ENCODE measurements at places on chromosomes 4 and X. TPM values are rescaled to one million over a fixed set of nuclear protein-coding genes. Genes with fewer than 3 reads are reported as not detected.
A peak's percentile ranks its signal among the peaks of the same experiment; 100 is the strongest.

- no peak for DNase-seq
These were observed 584.2 kb upstream of the PCDH10 start for GRCh38 chr4:132564920-132565319.

- DNase-seq: no peak
These were observed 22.7 kb upstream of the TMPRSS11F start for GRCh38 chr4:68152411-68152810.

- no peak for DNase-seq
These were observed 2747.1 kb downstream of the PCDH7 start for GRCh38 chr4:33467291-33467690.

DNA sequence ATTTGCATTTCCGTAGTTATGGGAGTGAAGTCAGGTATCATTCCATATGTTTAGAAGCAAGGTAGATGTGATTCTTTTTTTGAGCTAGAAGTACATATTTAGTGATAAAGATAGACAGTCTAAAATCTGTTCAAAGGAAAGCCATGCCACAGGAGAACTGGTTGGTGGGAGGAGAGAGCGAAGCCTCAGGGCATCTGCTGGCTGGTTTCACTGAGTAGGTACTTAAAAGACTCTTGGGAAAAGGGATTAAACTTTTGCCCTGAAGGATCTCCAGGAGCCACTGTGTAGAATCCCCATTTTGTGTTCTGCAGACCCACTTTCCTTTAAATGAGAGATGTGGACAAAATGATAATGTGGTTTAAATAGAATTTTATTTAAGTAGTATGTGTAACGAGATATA is 89.6 kb downstream of the SHROOM2 start:
- DNase-seq: no peak

DNA sequence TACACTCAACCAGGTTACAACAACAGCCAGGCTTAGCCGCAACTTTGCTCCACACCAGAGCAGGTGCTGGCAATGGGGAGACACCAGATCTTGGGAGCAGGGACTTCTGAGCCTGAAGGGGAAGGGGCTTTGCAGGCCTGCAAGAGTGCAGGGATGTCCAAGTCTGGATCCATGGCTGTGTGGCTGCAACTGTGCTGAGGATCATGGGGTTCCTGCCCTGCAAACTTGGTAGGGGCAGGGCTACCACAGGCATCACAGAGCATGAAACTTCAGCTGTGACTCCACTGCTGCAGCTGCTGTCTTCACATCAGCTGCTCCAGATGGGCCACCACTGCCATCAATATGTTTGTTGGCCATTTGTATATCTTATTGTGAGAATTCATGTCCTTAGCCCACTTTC is 340.4 kb downstream of the FSTL5 start:
- DNase-seq: no peak

GRCh38 chrX:25017667-25018247 is 2.0 kb upstream of the ARX start:
- DNase-seq: no peak

DNA sequence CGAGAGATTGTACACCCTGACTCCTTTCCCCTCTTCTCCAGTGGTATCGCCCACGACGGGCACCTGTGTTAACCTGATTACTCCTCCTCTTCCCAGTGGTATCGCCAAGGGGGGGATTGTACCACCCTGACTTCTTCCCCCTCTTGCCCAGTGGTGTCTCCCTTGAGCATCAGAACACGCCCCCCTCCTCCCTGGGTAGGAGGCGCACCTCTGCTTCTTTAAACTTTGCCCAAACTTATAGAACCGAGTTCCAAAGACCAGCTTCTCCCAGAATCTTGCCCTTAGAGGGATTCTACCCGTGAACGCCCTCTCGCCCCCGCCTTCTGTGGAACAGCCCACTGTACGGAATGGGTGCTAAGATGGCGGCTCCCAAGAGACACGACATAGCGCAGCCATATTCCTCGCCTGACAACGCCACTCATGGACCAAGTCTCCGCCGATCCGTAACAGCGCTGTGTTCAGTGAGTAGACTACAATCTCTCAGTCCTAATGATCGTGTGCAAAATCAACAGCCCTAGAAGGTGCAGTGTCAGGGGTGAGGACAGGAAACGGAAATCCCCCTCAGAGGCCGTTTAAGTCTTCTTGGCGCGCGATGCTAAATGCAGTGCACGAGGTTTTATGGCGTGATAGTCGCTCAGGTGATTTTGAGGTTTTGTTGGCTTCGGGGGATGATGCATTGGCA is 4.2 kb upstream of the ZNF157 start:
- peak; percentile 74 for DNase-seq

DNA sequence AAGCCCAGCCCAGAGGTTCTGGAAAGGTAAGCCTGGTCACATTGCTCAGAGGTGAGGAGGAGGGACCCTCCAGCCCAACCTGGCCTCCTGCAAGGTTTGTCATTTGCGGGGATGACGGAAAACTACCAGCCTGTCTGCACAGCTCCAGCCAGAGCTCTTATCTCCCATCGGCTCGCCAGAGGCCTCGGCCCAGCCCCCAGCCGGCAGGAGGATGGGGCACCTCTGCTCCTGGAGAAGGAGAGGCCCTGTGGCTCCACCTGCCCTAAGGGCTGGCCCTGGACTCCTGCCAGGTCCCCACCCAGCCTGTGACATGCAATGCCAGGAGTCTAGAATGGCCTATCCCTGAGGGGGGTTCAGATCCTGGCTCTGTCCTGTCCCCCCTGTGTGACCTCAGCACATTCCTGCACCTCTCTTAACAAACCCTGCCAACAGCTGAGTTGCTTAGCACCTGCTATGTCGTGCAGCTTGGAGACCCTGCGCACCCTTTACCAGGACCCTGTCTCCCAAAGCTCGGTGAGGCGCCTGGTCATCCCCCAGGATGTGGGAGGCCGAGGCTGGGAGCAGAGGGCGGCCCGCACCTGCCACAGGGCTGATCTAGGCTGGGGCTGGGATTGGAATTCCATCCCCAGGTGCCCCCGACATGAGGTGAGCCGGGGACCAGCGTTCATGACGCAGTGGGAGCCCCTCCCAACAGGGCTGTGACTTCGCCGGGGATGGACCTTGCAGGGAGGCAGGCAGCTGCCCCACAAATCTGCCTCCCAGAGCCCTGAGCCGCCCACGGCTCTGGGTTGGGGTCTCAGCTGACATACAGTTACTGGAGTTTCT is 14.4 kb downstream of the ADRA2C start:
- no peak for DNase-seq

GRCh38 chr4:145936997-145937901 is 1.4 kb downstream of the ZNF827 start:
- peak; percentile 80 for DNase-seq

GRCh38 chr4:77153006-77153405 is 4.0 kb upstream of the CCNG2 start:
- no peak for DNase-seq

- no peak for DNase-seq
These were observed 441.1 kb downstream of the KCNIP4 start for GRCh38 chr4:21507439-21507838.

GRCh38 chr4:35695421-35695820 is 548.9 kb downstream of the ARAP2 start:
- no peak for DNase-seq

- DNase-seq: no peak
These were observed 218.9 kb upstream of the PPP1R2C start for GRCh38 chrX:42996861-42997260.

DNA sequence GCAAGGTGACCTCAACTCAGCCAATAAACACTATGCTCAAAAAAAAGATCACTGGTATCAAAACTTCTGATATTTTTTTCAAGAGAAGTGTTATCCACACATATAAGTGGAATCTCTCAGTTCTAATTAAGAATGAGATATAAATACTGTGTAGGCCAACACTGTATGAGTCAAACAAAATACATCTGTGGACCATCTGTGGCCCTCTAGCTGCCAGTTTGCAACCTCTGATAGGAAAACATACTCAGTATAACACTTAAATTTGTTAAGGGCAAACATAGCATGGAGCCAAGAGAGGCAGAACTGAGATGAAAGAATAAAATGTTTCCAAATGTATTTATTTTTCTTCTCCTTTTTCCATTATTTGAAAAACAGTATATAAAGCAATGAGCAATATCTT is 377.3 kb downstream of the ARAP2 start:
- DNase-seq: no peak

GRCh38 chr4:88409789-88410188 is 31.1 kb downstream of the HERC6 start:
- DNase-seq: no peak

DNA sequence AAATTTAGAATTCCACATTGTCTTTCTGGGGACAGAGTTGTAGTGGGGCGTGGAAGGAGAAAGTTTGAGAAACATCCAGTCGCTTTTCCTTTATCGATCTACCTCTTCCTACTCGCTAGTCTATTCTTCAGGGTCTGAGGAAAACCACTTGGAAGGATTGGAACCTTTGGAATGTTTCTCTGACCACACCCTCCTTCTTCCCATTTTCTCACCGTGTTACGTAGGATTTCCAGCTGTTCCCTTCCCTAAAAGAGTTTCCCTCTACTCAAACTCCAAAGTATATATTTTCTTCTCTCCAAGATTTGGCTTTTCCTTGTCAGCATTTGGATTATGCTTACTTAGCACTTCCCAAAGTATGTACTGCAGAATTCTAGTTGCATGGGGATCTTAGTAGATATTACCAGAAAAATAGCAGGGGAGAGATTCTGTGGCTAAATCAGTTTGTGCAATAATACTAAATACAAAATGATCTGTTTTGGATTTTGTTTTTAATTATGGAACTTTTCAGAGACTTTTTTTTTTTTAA is 4.9 kb downstream of the ENPEP start:
- no peak for DNase-seq

- DNase-seq: no peak
These were observed 92.2 kb downstream of the MID1IP1 start for GRCh38 chrX:38893441-38893840.

GRCh38 chr4:102598762-102599374 is 97.7 kb downstream of the NFKB1 start:
- no peak for DNase-seq

- no peak for DNase-seq
These were observed 8.7 kb downstream of the GUCY2F start for GRCh38 chrX:109472939-109473735.

DNA sequence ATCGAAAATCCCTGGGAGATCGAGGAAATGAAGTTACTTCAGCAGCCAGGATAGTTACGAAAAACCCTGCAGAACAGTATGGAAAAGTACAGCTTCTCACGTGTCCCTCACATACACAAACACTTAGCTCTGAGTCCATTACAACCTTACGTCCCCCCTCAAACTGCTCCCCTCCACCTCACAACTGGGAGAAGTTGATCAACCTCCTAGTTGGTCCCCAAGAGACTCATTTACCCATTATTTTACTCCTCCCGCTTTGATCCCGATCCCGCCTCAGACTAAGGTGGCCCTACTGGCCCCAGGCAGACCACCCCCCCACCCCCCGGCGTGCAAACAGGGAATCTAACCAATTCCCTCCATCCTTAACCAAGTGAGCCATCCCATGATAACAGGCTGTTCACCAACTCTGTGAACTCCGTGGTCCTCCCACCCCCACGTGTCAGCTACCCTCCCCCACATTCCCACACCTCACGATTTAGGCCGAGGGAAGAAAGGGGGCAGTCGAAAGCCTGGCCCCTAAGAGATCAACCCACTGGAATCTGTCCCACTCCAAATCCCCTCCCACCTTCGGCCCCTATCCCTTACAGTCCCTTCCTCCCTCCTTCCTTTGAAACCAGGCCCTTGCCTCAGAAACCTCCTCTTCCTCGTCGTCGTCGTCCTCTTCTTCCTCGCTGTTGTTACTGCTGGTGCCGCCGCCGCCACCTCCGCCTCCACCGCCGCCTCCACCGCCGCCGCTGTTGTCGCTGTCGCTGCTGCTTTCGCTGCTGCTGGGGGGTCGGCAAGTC is 755 bp downstream of the ANKRD17 start:
- peak; percentile 44 for DNase-seq

GRCh38 chr4:174503079-174503715 is 19.1 kb downstream of the HPGD start:
- DNase-seq: no peak

DNA sequence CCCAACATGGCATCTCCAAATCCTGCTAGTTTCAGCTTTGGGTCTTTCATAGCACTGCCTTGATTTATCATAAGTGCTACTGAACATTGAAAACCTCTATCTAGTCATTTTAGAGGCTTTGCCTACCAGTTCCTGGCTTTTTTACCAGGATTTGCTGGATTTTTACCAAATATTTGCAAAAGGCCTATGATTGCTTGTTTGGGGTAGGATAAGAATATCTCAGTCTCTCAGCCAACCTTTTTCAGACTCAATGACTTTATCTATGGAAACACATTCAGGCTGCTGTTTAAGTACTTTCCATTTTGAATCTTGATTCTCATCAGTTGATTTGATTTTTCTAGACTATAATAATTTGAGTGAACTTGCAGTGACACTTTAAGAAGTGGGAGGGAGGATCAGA is 80.1 kb downstream of the NPFFR2 start:
- DNase-seq: no peak

DNA sequence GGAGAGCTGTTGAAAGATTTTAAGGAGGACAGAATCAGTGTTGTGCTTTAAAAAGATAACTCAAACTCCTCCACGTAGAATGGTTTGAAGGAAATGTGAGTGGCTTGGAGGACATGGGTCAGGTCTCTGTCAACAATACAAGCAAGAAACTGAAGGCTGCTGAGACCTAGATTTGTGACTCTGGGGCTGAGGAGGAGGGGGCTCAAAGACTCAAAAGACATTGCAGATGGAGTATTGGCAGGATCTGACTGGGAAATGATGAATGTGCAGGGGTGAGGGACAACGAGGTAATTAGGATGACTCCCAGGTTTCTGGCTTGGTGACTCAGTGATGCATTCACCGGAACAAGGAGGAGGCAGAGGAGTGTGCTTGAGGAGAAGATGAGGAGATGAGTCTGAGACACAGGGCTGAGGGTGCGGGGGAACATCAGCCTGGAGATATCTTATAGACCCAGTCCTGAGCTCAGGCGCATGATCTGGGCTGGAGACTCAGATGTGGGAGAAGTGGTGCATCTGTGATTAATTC is 3.3 kb upstream of the RPS4X start:
- no peak for DNase-seq

KLHL34 gene
- not detected for total RNA-seq

RADX gene
- 9.1 TPM for total RNA-seq

ODAPH gene
- total RNA-seq: not detected

FGA gene
- not detected for total RNA-seq

MAGEA12 gene
- total RNA-seq: not detected

DCAF12L2 gene
- not detected for total RNA-seq

F8A2 gene
- total RNA-seq: not detected

ETDA gene
- not detected for total RNA-seq

ATP10D gene
- 35.3 TPM for total RNA-seq

KLB gene
- total RNA-seq: not detected

ANAPC4 gene
- total RNA-seq: 34.2 TPM

SCLT1 gene
- total RNA-seq: 22.3 TPM

LINC00632 gene
- 42.6 TPM for total RNA-seq

ASB5 gene
- total RNA-seq: not detected
